Neural crest cell (in vitro differentiated cells): ENCODE measurements at places on chromosomes 5 and 9.

DNA sequence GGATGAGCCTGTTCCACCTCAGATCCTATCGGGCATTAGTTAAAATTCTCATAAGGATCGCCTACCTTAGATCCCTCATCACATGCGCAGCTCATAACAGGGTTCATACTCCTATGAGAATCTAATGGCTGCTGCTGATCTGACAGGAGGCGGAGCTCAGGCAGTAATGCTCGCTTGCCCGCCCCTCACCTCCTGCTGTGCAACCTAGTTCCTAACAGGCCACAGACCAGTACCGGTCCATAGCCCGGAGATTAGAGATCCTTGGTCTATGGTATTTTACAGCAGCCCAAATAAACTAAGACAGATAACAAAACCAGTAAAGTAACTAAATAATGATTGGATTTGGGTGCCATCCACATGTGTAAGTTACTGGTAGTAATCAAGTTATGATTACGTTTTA is 17.5 kb downstream of the GOLPH3 start:
- H3K4me3 ChIP-seq, result no peak overlapping the region
- H3K27me3 ChIP-seq, result no peaks in the 10 kb centered on the region
- DNase-seq, result no peak
- peaks cover 10% of the 10 kb centered on the region for H3K4me1 ChIP-seq
- peaks cover 15% of the 10 kb centered on the region for H3K36me3 ChIP-seq
- no peak overlapping the region for H3K27ac ChIP-seq

GRCh38 chr9:125293134-125293533 is 31.5 kb downstream of the GAPVD1 start:
- H3K36me3 ChIP-seq, result no peaks in the 10 kb centered on the region
- H3K4me1 ChIP-seq, result no peaks in the 10 kb centered on the region
- no peak for DNase-seq
- no peak overlapping the region for H3K27ac ChIP-seq
- H3K27me3 ChIP-seq, result no peaks in the 10 kb centered on the region

GRCh38 chr9:136255166-136255538 is 9.5 kb upstream of the QSOX2 start:
- no peaks in the 10 kb centered on the region for H3K27me3 ChIP-seq
- no peak for DNase-seq
- no peaks in the 10 kb centered on the region for H3K36me3 ChIP-seq

DNA sequence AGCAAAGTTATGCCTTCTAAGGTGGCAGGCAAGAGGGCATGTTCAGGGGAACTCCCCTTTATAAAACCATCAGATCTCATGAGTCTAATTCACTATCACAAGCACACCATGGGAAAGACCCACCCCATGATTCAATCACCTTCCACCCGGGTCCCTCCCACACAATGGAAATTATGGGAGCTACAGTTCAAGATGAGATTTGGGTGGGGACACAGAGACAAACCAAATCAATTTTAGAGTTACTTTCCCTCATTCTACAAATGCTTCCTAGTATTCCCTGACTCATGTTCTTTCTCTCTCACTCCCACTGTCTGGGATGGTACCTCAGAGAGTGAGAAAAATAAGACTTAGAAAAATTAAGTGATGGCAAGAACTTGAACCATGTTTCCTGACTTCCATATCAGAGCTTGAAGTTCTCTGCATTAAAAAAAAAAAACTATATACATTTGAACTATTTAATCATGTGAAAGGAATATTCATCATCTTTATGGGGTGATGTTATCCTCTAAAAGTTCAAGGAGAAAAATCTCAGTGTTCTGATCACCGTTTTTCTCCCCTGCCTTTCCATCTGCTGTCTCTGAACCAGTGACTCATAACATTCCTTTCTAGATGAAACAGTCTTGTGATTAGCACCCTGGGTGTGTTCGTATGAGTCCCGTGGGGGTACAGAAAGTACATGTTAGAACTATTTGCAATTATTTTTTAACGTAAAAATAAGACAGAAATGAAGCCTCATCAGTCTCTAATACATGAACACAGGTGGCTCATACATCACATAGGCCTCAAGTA is 282.9 kb downstream of the SLF1 start:
- H3K27ac ChIP-seq, result no peak overlapping the region
- no peaks in the 10 kb centered on the region for H3K27me3 ChIP-seq
- H3K36me3 ChIP-seq, result no peaks in the 10 kb centered on the region
- no peaks in the 10 kb centered on the region for H3K4me1 ChIP-seq
- no peak overlapping the region for H3K4me3 ChIP-seq

DNA sequence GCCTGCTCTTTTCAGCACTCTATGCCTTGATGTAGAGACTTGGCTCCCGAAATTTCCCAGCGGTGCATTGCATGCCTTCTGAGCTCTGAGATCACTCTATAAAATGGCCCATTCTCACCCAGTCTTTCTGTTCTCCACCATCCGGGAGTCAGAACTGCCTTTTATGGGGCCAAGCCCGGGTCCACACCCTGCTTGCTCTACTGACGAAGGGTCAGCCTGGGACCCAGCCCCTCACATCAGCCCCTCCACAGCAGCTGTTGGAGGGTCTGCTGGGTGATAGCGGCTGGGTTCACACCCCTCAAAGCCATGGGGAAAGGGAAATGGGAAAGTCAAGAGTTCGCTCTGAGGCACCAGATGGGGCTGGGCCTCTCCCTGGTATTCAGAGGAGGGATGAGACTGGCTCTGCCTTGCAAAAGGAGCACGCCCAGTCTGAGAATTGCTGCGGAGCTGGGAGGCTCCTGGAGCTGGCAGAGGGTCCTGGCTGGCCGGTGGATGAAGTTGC is 66.0 kb upstream of the ORM1 start:
- H3K4me3 ChIP-seq, result no peak overlapping the region
- H3K4me1 ChIP-seq, result no peaks in the 10 kb centered on the region
- DNase-seq, result no peak
- H3K36me3 ChIP-seq, result no peaks in the 10 kb centered on the region
- H3K27me3 ChIP-seq, result no peaks in the 10 kb centered on the region
- no peak overlapping the region for H3K27ac ChIP-seq

DNA sequence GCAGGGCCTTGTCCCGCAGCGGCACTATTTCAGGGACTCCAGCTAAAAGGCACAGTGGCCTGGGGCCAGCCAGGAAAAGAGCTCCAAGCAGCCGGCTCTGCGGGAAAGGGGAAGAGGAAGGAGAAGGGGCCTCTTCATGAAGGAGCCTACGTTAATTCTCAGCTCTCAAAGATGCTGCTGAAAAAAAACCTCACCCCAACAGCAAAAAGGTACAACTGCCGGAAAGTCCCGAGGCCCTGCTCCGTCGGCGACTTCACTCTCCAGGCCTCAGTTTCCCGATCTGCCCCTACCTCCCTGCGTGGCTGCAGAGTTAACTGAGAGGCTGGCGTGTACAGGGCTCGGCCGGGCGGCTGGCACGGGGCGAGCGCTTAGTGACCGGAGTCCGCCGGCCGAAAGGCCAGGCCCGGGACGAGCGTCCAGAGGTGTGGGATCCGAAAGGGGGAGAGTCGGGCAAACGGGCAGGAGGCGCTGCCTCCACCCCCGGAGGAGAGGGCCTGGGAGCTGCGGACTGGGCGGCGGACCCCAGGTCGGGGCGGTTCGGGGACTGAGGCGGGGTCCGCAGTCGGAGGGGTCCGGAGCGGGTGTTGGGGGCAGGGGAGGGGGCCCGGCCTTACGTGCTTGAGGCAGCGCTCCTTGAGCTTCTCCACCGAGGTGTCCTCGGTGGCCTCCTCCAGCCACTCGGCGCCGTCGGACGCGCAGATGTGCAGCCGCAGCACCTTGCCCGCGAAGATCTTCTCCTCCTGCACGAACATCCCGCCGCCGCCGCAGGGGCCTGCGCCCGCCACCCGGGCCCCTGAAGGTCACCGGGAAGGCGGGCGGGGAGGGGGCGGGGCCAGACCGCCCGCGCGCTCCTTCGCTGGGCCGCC is 529 bp downstream of the UBAC1 start:
- peaks cover 7% of the 10 kb centered on the region for H3K27me3 ChIP-seq
- H3K36me3 ChIP-seq, result no peaks in the 10 kb centered on the region
- peak; percentile 26 for DNase-seq
- H3K4me3 ChIP-seq, result peak overlapping the region; percentile 85
- H3K4me1 ChIP-seq, result peaks cover 24% of the 10 kb centered on the region

DNA sequence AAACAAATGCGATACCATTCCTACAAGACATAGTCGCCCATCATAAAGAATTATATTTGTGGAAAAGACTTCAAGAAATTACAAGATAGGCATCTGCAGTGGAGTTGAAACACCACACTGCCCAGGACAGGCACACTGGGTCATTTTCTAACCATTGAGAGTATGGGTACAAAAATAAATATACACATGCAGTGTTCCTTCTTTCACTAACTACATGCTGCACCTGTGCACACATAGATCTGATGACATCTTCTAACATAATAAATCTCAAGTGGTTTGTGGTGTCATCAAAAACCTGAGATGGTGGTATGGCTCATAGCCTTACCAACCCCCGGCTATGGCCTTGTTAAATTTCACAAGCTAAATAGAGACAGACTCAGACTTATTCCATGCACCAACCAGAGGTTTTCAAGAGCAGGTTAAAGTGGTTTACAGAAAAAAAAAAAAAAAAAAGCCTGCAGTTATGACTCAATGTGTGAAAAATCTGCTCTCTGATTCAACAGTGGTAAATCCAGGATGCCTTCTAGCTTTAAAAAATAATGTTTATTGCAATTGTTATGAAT is 12.4 kb upstream of the NFIB start:
- no peaks in the 10 kb centered on the region for H3K36me3 ChIP-seq
- H3K4me1 ChIP-seq, result peaks cover 16% of the 10 kb centered on the region
- no peak overlapping the region for H3K4me3 ChIP-seq
- DNase-seq, result no peak

- H3K4me3 ChIP-seq, result no peak overlapping the region
- H3K27ac ChIP-seq, result peak overlapping the region; percentile 44
- DNase-seq, result no peak
- peaks cover 6% of the 10 kb centered on the region for H3K4me1 ChIP-seq
- no peaks in the 10 kb centered on the region for H3K27me3 ChIP-seq
- H3K36me3 ChIP-seq, result no peaks in the 10 kb centered on the region
Measured at GRCh38 chr5:150606476-150606875, 34.0 kb upstream of the SYNPO start.

- no peaks in the 10 kb centered on the region for H3K27me3 ChIP-seq
- peak; percentile 2 for DNase-seq
- H3K27ac ChIP-seq, result peak overlapping the region; percentile 79
- H3K36me3 ChIP-seq, result peaks cover 3% of the 10 kb centered on the region
- peaks cover 12% of the 10 kb centered on the region for H3K4me1 ChIP-seq
Measured at GRCh38 chr9:34084562-34084961, 35.9 kb upstream of the UBAP2 start.

DNA sequence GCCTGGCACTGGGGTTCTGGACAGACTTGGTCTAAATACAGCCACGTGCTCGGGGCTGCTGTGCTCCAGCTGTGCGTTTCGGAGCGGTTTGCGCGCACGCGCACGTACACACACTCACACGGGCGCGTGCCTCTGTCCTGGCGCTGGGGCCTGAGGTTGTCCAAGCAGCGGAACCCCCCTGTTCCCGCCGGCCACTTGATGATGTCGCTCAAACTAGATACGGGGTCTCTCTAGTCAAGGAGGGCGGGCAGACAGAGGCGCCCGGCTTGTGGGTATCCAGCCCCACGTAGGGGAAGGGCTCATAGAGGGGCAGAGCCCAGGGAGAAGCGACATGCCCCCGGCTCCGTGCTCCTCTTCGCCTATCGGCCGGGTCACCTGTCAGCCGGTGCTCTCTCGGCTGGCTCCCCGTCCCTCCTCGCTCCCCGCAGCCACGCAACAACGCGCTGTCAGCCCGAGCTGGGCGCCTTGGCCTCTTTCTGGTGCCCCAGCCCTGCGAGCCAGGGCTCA is 8.9 kb downstream of the NR2F1-AS1 start:
- peaks cover 15% of the 10 kb centered on the region for H3K36me3 ChIP-seq
- H3K4me1 ChIP-seq, result peaks cover 86% of the 10 kb centered on the region
- peak overlapping the region; percentile 87 for H3K4me3 ChIP-seq
- DNase-seq, result no peak
- no peak overlapping the region for H3K27ac ChIP-seq

- no peak overlapping the region for H3K27ac ChIP-seq
- DNase-seq, result no peak
- no peaks in the 10 kb centered on the region for H3K36me3 ChIP-seq
- no peaks in the 10 kb centered on the region for H3K4me1 ChIP-seq
Measured at GRCh38 chr5:18220631-18221030, 586.4 kb downstream of the TAF11L14 start.
